Heart right ventricle (tissue), 16 donors: ENCODE measurements at places on chromosomes 7 and 10.

- H3K4me3 ChIP-seq, result peak within 1 kb of the TSS; percentile 31
- H3K27me3 ChIP-seq, result peaks cover 74% of the 10 kb centered on the region
- H3K36me3 ChIP-seq, result no peaks in the 10 kb centered on the region
Observed at GRCh38 chr7:90320801-90321494, at the start of gene FAM237B. Gene FAM237B (minus strand): TSS chr7:90321304. CDS start chr7:90319748, 1,556 bp downstream.

- H3K4me3 ChIP-seq, result no peak overlapping the region
- no peaks in the 10 kb centered on the region for H3K4me1 ChIP-seq
- DNase-seq, result no peak
- H3K36me3 ChIP-seq, result no peaks in the 10 kb centered on the region
Observed at GRCh38 chr7:116150588-116150987, 59.8 kb upstream of the TES start.

DNA sequence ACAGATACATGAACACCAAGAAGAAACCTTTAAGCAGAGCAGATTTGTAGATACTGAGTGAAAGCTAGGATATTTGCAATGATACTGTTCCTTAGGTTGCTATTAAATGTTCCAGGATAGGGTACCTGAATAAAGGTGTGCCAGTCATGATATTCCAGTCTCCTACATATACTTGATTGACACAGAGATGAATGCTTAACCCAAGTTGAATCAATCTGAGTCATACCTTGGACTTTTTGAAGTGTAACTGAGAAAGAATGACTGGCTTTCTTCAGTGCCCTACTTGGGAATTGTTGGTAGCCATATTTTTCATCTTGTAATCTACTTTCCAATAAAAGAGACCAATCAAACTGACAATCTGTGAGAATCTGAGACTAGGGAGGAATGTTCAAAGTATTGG lies 805.7 kb upstream of the GHITM start:
- no peak overlapping the region for H3K4me3 ChIP-seq
- H3K36me3 ChIP-seq, result no peaks in the 10 kb centered on the region
- no peak overlapping the region for H3K27ac ChIP-seq
- no peak for DNase-seq
- H3K4me1 ChIP-seq, result no peaks in the 10 kb centered on the region

DNA sequence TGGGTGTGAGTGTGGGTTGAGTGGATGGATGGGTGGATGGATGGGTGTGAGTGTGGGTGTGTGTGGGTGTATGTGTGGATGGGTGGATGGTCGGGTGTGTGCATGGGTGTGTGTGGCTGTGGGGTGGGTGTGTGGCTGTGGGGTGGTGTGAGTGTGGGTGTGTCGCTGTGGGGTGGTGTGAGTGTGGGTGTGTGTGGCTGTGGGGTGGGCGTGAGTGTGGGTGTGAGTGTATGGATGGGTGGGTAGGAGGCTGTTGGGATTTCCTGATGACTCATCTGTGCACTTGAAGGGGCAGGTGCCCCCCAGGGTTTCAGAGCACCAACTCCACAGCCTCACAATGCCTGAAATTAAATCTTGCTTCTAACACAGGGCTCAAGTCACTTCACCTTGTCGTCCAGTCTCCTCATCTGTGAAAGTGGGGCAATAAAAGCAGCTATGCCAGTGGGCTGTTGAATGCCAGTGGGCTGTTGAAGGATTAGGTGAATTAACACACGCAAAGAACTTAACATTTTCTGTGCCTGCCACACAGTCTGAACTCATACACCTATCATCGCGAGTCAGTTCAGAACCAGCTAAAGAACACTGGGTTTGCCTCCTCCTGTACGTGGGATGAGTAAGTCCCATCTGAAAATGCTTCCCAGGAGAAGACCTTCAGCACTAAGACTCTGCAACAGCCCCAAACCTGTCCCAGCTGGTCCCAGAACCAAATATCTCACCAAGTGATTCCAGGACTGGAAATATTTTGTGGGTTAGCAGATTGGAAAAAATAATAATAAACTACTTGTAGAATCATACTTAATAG lies 32.0 kb downstream of the SFMBT2 start:
- H3K36me3 ChIP-seq, result no peaks in the 10 kb centered on the region
- no peak overlapping the region for H3K4me3 ChIP-seq
- H3K27ac ChIP-seq, result no peak overlapping the region

DNA sequence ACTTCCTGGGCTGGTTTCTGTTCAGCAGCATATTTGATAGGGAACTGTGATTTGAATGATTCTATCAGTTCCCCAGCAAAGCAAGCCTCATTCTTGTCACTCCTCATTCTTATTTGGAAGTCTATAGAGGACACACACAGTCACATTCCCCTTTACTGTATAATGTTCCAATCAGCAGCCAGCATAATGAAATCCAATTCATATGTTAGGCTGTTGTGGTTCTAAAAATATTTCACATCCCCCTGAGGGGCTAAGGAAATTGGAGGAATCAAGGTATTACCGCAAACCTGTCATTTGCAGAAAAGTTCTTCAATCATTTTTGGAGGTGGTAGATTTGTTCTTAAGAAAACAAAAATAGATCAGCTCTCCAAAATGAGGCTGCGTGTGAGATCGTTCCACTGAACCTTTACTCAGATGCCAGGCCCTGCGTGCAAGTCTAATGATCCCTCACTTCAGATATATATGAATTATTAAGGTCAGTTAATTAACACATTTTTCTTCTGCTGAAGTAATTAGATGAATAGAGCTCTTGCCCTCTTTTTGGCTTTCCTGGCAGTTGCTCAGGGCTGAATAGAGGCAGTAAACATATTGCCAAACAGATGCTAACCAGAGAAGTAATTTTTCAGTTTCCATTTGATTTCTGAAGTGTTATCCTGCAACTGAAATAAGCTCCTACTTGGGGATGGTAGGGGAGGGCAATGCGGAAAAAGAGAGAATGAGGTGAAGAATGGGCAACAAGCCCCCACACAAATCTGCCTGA lies 31.8 kb downstream of the LSMEM1 start:
- H3K4me3 ChIP-seq, result no peak overlapping the region
- no peaks in the 10 kb centered on the region for H3K4me1 ChIP-seq
- H3K27ac ChIP-seq, result no peak overlapping the region
- peaks cover 5% of the 10 kb centered on the region for H3K27me3 ChIP-seq
- H3K36me3 ChIP-seq, result no peaks in the 10 kb centered on the region
- no peak for DNase-seq

GRCh38 chr10:26869528-26869927 lies 8.8 kb upstream of the ABI1 start:
- no peaks in the 10 kb centered on the region for H3K27me3 ChIP-seq
- no peaks in the 10 kb centered on the region for H3K4me1 ChIP-seq
- H3K4me3 ChIP-seq, result no peak overlapping the region

DNA sequence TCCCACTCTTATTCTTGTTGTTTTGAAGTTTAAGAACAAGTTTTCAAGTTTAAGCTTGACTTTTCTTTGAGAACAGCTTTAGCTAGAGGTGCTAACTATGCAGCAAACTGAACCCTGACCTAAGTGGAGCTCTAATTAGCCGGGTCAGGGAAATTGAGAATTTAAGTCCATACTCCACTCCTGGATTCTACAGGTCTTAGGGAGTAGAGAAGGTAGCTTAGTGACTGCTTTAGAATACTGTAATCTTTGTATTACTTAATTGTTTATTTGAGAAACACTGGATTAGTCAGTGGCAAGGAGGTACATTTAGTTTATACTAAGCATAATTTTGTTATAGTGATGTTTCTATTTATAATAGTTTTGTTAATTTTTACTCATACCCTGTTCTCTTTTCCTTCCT lies 74.6 kb upstream of the STRIP2 start:
- no peaks in the 10 kb centered on the region for H3K4me1 ChIP-seq
- no peaks in the 10 kb centered on the region for H3K36me3 ChIP-seq
- H3K27me3 ChIP-seq, result no peaks in the 10 kb centered on the region
- no peak for DNase-seq
- no peak overlapping the region for H3K27ac ChIP-seq

GRCh38 chr7:10973942-10974911 lies 555 bp downstream of the PHF14 start:
- H3K27me3 ChIP-seq, result peaks cover 3% of the 10 kb centered on the region
- H3K4me3 ChIP-seq, result peak overlapping the region; percentile 84
- peaks cover 28% of the 10 kb centered on the region for H3K36me3 ChIP-seq
- peak overlapping the region; percentile 84 for H3K27ac ChIP-seq

GRCh38 chr10:130358981-130359650 lies 222.9 kb downstream of the GLRX3 start:
- H3K4me3 ChIP-seq, result no peak overlapping the region
- DNase-seq, result no peak
- no peak overlapping the region for H3K27ac ChIP-seq
- H3K27me3 ChIP-seq, result no peaks in the 10 kb centered on the region

DNA sequence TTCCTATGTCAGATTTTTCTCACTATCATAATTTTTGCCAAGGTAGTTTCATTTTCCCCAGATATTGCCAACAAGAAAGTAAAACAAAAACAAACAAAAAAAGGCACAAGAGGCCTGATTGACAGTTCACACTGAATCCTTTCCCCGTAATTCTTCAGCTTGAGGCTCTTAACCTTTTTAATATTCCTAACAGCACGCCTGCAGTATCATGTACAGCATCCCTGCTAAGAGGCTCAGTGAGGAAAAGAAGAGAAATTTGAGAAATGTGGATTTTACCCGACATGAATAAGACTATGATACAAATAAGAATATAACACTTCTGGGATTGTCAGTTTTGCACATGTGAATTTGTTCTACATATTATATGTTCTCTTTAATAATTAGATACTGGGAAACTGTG lies 182.4 kb upstream of the CDK1 start:
- no peaks in the 10 kb centered on the region for H3K27me3 ChIP-seq
- H3K4me1 ChIP-seq, result no peaks in the 10 kb centered on the region
- no peak for DNase-seq
- H3K27ac ChIP-seq, result no peak overlapping the region

GRCh38 chr7:77881871-77882270 lies 83.3 kb downstream of the PHTF2 start:
- H3K4me1 ChIP-seq, result no peaks in the 10 kb centered on the region
- DNase-seq, result no peak
- H3K27me3 ChIP-seq, result no peaks in the 10 kb centered on the region
- no peak overlapping the region for H3K4me3 ChIP-seq
- H3K36me3 ChIP-seq, result no peaks in the 10 kb centered on the region

DNA sequence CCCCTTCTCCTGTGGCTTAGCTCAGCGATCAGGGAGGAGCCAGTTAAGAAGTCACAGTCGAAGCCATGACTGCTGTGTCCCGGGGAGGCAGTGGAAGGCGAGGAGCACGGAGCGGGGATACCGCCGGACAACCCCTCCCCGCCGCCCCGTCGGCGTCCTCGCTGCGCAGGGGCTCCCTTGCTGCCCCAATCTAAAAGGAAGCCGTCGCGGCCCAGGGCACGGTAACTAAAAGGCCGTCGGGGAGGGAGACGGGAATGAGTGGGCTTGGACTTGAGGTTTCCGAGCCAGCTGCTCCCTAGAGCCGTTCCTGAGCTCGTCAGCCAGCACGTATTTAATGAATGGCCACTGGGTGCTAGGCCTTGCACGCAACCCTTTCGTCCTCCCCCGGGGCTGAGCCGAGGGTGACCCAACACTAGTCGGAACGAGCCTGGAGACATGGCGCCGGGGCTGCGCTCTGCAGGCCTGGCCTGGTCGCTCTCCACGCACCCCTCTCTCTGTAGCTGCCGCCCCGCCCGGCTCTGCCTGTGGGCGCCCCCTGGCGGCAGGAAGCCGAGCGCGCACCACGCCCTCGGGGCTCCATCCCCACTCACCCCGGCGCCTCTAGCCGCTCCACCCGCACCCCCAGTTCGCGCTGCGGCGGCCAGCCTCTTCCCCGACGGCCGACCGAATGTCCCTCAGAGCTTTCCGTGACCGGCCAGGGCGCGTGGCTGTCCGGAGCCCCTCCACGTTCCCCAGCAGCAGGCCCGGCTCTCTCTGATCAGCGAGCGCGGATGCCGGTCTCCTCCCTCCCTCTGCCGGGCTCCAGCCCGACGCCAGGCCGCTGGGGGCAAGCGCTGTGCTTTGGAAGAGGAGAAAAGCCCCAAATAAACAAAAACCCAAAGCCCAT lies 29.3 kb upstream of the KCNK18 start:
- no peaks in the 10 kb centered on the region for H3K36me3 ChIP-seq
- H3K27ac ChIP-seq, result no peak overlapping the region
- H3K4me1 ChIP-seq, result peaks cover 16% of the 10 kb centered on the region
- peaks cover 100% of the 10 kb centered on the region for H3K27me3 ChIP-seq
- DNase-seq, result peak; percentile 13
